ENCODE measurements at places on chromosomes 2 and 18.
A peak's percentile ranks its signal among the peaks of the same experiment; 100 is the strongest.

- DNase-seq, result peak; percentile 77
Observed at GRCh38 chr2:150548527-150548926, 61.1 kb upstream of the RND3 start.

GRCh38 chr18:45540125-45540524 is 75.2 kb upstream of the SLC14A2 start:
- peak; percentile 47 for DNase-seq

DNA sequence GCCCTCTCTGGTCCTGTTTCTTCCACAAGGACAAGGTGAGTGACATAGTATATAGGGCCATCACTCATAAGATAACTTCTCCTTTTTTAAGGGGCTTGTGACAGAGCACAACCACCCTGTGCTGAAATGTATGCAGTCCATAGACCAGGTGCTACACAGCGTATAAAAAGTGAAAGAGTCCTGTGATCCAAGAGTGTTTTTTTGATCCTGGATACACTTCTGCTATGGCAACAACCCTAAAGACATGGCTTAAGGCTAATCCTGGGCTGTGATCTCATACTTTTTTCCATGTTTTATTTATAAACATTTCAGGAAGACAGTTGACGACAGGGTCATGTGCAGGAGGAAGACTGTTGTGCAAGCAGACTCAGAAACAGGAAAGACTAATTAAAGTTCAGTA is 400.5 kb upstream of the TCF4 start:
- no peak for DNase-seq

DNA sequence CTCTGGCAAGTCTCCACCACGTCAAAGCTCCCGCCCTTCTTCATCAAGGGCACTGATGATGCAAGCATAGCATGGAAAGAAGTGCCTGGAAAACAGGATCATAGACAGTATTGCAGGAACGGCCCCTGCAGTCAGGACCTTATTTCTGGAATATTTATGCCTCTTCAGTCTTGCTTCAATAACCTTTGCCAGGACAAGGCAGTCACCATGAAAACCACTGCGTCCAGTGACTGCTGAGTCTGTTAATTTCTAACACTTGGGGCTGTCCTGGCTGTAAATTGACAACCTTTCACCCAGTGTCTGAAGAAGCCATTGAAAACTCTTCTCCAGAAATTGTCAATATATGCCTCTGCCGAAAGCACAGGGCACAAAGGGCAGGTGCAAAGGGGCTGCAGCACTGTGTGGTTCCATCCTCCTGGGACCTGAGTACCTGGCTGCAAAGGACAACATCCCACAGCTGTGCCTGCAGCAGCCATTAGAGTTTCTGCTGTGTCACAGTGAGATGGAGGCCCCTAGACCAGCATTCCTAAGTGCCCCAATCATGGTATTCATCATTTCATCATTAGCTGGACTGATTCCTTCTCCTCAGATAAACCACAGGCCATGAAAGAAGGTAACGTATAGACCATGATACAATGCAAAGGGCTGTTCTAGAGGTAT is 819.6 kb downstream of the RNF144A start:
- no peak for DNase-seq

- no peak for DNase-seq
Observed at GRCh38 chr2:9282128-9283112, 75.8 kb downstream of the ASAP2 start.

- DNase-seq, result no peak
Observed at GRCh38 chr2:238698451-238699306, 149.2 kb upstream of the TWIST2 start.

GRCh38 chr2:126527836-126528490 is 128.0 kb upstream of the GYPC start:
- DNase-seq, result peak; percentile 81

DNA sequence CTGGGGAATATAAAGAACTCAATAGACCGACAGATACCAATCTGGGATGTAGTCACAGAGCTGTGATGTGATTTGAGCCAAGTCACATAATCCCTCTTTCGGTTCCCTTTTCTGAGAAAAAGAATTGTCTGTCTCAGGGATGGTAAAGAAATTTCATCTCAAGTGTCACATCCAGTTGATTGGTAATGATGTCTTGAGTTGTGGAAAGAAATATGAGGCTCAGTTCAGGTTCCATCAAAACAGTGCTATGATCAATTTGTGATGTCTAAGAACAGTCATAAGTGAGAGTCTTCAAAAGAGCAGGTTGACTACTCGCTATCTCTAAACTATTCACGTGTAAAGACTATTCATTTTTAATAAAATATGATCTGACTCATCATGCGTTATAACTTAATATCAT is 223.3 kb downstream of the METTL4 start:
- no peak for DNase-seq

GRCh38 chr2:20781656-20782265 is 41.1 kb downstream of the LDAH start:
- DNase-seq, result peak; percentile 74

DNA sequence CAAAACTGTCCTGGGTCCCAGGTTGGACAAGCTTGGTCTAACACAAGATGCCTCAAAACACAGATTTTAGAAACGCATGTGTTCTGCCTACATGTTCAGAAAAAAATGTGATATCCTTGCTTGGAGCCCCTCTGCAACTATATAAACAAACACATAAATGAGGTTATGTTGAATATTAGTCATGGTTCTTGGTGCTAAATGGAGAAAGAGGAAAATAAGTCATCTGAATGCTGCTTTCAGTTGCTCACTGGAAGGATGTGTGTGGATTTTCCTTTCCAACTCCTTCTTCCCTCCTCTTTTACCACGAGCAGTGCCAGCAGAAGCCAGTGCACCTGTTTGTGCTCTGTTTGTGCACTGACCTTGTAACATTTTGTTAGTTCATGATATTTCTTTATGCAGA is 85.3 kb downstream of the PIEZO2 start:
- no peak for DNase-seq

DNA sequence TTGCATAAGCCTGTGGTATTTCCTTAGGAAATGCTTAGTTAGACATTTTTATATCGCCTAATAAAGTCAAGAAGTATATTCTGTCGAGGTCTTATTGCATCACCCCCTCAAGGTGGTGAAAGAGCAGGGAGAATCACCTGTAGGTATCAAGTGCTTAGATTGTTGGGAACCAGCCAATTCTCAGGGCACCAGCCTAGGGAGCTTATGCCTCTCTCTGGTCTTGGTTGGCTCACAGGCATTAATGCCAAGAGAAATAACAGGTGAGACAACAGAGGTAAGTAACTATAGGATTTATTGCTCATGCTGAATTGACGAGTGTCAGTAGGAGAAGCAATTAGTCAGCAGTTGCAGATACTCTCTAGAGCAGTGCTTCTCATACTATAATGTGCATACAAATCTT is 663.3 kb upstream of the ZNF804A start:
- DNase-seq, result no peak
